ENCODE measurements at places on chromosomes 2 and 18.

- DNase-seq: no peak
Measured at GRCh38 chr2:10239561-10239967, 63.1 kb upstream of the HPCAL1 start.

- DNase-seq: no peak
Measured at GRCh38 chr2:25505182-25505581, 163.5 kb upstream of the DNMT3A start.

DNA sequence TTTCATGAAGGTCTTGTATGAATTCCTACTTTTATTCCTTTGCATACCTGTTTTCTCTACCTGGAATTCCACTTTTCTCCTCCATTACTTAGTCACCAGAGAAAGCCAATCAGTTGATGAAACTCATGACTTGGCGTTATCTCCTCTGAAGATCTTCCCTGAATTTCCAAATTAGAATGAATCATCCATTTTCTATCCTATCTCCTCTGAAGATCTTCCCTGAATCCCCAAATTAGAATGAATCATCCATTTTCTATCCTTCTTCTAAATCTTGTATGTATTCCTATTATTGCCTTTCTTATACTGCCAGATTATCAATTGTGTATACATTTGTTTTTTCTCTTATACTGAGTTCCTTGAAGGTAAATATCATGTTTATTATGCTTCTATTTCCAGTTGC is 440.4 kb downstream of the CCDC85A start:
- no peak for DNase-seq

DNA sequence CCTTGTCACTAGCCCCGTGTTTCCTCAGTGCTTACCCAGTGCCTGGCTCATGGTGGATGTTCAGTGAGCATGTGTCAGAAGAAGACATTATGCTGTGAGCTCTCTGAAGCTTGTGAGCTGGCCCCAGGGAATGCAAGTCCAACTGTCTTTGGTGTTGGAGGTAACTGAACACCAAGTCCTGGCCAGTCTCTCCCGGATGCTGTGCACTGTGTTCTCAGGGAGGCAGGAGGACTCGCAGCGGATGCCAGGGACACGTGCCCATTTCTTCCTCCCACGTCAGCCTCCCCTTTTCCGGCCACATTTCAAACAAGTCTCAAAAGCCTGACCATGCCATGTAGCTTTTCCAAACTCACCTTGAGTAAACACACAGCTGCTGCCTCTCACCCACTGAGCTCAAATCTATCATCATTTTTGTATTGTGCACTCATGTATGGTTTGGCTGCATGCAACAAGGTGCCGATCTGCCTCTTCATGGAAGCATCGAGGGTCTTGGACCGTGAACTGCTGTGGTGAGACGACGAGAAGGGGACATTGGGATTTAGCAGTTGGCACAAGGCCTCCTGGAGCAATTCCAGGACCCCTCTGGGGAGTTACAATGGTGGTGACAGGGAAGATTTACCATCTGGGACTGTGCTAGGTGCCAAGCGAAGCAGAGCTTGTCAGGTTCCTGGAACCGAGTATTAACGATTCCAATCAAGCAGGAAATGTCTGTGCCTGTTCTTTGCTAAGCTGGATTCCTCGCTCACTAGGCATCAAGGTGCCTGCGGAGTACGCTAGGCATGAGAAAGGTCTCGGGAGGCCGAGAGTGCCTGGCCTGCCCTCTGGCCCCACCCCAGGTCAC is 44.4 kb upstream of the MGAT4A start:
- no peak for DNase-seq
